ENCODE measurements at places on chromosomes 1 and 21.
A peak's percentile ranks its signal among the peaks of the same experiment; 100 is the strongest.

GRCh38 chr1:184604152-184604900, 150.3 kb downstream of the EDEM3 start:
- no peak for DNase-seq

DNA sequence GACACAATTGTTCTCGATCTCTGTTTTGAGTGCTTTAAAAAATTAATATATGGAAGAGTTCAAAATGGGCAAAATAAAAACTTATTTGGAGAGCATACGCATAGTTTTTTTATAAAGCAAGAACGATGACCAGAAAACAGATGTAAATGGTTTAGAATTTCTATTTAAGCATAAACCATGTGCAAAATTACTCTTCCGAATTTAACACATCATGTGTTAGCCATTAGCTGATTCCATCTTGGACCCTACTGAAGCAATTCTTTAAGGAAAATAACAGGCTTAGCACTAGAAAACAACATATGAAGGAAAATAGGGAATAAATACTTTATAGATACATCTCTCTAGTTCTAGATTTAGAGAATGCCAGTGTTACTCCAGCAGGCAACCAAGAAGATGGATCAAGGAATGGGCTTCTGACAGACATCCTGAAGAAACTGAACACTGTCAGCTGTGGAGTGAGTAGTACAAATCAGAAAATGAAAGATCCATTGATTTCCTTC, 26.7 kb downstream of the CDC7 start:
- no peak for DNase-seq

DNA sequence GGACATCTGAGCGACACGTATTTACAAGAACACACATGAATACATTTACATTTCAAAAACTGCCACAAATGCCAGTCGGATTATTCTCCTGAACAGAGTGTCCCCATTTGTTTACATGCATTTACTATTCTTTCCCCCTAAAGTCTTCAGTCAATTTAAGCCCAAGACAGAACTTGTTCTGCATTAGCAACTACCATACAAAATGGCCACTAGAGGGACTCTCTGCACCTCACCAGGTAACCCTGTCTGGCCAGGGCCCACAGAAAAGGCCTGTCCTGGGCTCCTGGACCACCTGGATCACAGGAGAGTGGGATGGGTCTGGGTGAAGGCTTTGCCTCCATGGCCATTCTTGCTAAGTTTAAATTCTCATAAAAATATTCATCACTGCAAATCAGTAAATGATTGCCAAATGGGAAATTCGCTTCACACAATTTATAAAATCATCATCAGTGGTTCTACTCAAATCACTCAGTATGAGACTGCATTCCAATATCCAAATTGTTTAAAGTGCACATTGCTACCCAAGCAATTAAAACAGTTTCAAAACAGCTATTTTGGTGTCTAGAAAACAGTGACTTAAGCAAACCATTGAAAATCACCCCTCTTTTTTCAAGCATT, 12.5 kb upstream of the GUCA2A start:
- DNase-seq = no peak

DNA sequence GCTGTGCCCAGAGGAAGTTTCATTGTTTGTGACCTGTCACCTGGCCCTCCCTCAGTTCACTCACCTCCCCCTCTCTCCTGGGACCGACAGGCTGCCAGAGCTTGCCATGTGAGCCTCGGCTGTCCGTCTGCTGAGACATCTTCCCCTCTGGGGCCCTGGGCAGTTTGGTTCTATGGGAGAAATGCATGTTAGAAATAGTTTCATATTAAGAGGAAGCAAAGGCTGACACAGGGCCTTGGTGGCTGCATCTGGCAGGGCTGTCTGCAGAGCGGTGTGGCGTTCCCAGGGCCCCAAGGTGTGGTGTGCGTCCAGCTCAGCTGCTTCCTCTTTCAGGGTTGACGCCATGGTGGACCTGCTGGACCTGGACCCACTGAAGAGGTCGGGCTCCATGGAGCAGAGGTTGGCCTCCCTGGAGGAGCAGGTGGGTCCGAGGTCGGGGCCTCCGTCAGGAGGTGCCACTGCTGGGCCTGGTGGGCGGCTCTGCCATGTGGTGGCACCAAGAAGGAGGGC, 31.9 kb upstream of the LRRC3 start:
- DNase-seq = no peak

GRCh38 chr1:237492359-237492758, 398.4 kb downstream of the ZP4 start:
- no peak for DNase-seq

GRCh38 chr21:44710756-44711326, 531 bp downstream of the TSPEAR start:
- DNase-seq = peak; percentile 90

GRCh38 chr1:157776971-157777391, at the start of gene FCRL2:
FCRL2 (minus strand) TSS chr1:157777132; CDS start chr1:157777073, 59 bp downstream.
- DNase-seq = no peak

- no peak for DNase-seq
These were observed 183.5 kb downstream of the RUNX1 start for GRCh38 chr21:34865400-34866241.

- no peak for DNase-seq
These were observed 58.9 kb upstream of the TRABD2B start for GRCh38 chr1:48055876-48056764.

DNA sequence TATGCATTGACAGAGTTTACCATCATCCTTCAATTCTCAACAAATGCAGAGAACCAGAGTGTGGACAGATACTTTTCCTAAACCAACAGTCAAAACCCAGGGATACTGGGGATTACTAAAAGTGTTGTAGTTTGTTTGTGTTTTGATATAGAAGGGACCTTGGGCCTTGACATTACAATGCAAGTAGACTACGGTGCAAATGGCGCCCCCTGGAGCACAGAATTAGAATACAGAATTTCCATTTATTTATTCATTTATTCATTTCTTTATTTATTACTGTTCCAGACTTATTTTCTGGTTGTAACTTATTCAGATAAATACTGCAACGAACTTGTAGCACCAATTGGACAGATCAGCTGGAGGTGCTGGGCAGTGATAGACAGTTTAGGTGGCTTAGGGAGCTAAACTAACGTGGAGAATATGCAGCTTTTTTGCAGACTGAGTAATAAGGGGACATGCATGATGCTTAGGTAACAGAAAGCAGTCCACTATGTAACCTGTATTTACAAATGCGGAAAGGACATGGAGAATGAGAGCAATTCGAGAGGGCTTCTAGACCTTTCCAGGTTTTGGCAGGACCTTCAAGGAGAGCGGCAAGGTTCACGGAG, 42.6 kb downstream of the KIRREL1 start:
- no peak for DNase-seq

GRCh38 chr1:48139275-48139674, 83.2 kb upstream of the SLC5A9 start:
- DNase-seq = no peak

- peak; percentile 74 for DNase-seq
These were observed 19.4 kb downstream of the RRP15 start for GRCh38 chr1:218304281-218305039.

DNA sequence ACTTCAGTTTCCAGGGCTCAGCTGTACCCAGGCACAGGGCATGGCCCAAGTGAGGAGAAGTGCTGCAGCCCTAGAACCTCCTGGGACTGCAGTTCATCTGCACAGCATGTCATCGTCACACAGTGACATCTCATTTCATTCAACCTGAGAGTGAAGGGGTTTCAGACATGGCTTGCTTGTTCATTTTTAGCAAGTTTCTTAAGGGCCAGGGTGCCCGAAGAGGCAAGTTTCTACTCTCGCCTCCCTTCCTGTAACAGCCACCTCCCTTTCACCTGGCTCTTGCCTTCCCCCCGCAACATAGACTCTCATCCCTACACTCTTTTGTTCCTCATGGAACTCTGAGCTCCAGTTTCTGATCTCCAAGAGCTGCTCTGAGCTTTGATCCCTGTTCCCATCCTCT, 108.1 kb downstream of the C1orf21 start:
- no peak for DNase-seq

DNA sequence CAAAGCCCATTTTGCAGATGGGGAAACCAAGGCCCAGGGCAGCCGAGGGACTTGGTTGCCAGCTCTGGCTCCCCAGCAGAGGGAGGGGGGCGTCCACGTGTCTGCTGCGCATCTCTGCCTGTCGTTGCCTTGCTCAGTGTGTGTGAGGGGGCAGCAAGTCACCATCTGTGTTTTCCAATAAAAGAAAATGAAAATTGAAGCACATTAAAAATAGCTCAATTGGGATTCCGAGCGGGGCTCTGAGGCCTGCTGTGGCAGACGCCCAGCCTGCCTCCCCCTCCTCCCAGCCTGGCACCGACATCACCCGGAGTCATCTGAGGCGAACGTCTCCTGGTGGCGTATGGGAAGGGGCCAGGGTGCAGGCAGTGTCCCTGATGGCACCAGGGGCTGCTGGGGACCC, 51.2 kb downstream of the EPHB2 start:
- no peak for DNase-seq

DNA sequence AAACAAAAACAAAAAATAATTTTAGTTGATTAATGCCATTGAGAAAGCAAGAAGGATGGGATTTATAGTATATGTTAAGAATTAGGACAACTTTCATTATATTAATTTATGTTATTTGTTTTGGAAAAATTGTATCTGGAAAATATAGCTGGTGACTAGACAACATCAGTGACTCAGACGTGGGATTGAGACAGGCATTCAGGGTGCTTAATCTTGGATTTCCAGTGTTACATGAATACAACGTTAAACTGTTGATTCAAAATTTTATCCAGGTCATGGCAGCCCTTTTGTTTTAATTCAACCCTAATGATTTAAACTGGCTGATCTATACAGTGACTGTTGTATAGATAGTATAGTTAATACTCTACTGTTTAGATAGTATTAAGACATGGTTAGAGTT, 827.1 kb upstream of the B3GALT2 start:
- no peak for DNase-seq

- DNase-seq = no peak
These were observed 82.5 kb downstream of the NPHP4 start for GRCh38 chr1:5909576-5910275.

DNA sequence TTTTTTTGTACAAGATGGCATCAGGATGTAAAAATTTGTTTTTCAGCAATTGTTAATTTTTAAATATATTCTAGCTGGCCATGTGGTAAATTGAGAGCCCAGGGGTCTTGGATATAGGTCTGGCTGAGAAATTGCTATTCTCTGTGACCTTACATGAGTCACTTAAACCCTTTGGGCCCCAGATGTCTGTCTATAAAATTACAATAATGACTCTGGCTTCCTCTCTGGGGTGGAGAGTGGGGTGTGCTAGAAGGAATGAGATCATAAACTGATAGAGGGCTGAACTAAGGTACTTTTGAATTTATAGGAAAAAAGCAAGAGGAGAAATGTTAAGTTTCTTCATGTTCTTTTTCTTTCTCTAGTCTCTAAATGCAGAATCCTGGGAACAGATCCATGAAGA, 12.4 kb upstream of the TCHH start:
- DNase-seq = no peak

DNA sequence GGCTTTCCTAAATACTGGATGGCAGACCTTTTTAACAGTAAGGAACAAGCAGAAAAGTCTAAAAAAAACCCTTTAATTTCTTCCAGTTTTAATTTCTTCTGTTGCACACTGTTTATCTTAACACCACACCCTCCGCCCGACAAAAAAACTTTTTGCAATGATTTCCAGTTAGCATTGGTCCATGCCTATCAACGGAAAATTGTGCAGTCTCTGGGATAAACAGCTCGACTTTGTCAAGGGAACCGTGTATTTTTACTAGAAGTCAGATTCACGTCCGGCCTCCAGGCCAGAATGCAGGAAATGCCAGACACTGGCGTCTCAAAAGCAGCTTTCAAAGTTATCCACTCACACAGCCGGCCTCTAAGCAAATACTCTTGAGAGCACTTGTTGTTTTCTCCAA, 378 bp upstream of the NUP210L start:
- DNase-seq = no peak

DNA sequence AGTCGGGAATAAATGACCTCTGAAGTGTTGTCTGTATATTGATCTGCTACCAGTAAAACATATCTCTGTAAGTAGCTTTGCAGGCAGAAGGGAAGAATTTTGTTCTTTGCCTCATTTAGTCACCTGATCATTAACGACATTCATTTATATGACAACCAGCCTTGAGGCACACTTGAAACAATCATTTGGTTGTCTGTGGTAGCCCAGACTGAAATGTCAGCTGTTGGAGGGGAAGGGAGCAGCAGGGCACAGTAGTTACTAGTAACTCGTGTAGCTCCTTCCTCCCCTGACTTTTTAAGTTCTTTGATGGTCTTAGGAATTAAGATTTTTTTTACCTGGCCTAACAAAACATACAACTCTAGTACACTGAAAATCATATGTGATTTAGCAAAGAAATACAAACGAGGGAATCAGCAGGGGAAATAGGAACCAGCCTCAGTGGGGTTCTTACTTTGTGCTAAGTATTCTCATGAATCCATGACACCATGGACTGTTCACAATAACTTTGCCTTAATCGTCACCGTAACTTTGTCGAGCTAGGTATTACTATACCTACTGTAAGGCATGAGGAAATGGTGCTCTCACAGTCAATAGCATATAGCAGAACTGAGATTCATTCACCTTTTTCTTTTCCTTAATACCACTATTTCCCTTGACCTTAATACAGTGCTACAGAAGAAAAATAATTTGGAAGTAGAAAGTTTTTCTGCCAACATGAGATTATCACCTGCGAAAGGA, 6.4 kb downstream of the IL12RB2 start:
- DNase-seq = no peak

- DNase-seq = no peak
These were observed 354.3 kb downstream of the SRGAP2C start for GRCh38 chr1:121538943-121539575.

DNA sequence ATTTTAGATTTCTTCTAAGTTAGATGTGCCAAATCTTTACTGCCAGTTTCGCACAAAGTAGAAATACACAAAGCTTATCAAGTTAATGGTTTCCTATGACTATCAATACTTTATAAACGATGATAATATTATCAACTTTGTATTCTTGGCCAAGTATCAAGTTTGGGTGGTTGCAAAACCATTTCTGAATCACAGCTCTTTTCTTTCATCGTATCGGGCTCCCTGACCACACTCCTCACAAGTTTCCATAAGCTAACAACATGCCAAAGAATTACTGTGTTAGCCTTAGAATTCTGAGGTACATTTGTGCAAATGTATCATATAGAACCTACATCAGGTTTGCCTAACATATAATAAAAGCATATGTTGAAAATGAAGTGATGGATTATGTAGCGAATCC, 311.0 kb downstream of the KCTD3 start:
- no peak for DNase-seq

GRCh38 chr1:7395251-7395650, 375.8 kb upstream of the VAMP3 start:
- no peak for DNase-seq

- DNase-seq = no peak
These were observed 18.6 kb downstream of the DISP1 start for GRCh38 chr1:222833356-222833876.

GRCh38 chr1:54380290-54380882, 25.8 kb downstream of the SSBP3 start:
- no peak for DNase-seq

Data from NCI-H1417 treated with DMSO at 0.1 percent for 48 hours (cell line).